ENCODE measurements at places on chromosomes 1 and 21. TPM values are rescaled to one million over a fixed set of nuclear protein-coding genes. Genes with fewer than 3 reads are reported as not detected.
A peak's percentile ranks its signal among the peaks of the same experiment; 100 is the strongest.

- peak; percentile 80 for DNase-seq
Measured at GRCh38 chr1:114458237-114458777, 52.7 kb downstream of the TRIM33 start.

DNA sequence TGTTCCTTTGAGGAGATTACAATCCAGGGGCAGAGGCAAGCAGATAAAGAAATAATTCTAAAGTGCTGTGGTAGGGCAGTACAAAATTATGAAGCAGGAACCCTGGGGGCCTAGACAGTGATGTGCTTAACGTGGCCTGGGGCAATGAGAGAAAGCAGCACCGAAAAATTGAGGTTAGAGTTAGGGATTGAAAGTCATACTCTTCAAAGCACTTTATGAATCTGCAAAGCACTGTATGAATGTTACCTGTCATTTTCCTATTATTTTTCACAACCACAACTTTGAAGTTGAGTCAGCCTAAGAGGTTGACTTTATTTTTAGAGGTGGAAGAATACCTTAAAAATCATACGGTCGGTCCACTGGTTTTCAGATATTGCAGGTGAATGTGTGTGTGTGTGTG lies 183.4 kb upstream of the NFIA start:
- DNase-seq: no peak

DNA sequence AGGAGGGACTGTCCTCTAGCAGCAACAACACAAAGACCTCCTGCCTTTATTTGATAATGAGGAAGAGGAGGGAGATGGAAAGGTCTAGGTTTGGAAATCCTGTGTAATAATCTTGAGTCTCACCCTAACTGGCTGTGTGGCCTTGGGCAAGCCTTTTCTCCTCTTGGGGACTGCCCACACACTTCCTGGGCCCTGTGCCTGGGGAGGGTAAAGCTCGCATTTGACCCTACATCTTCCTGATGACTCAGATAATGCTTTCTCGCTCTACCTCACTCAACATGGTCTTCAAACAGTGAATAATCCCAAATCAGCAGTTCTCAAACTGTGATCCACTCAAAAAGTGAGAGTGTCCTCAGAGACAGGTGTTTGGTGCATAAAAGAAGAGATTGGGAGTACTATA lies 81.2 kb downstream of the VWA5B1 start:
- no peak for DNase-seq

- DNase-seq: no peak
Measured at GRCh38 chr1:233627376-233627775, 13.5 kb downstream of the KCNK1 start.

DNA sequence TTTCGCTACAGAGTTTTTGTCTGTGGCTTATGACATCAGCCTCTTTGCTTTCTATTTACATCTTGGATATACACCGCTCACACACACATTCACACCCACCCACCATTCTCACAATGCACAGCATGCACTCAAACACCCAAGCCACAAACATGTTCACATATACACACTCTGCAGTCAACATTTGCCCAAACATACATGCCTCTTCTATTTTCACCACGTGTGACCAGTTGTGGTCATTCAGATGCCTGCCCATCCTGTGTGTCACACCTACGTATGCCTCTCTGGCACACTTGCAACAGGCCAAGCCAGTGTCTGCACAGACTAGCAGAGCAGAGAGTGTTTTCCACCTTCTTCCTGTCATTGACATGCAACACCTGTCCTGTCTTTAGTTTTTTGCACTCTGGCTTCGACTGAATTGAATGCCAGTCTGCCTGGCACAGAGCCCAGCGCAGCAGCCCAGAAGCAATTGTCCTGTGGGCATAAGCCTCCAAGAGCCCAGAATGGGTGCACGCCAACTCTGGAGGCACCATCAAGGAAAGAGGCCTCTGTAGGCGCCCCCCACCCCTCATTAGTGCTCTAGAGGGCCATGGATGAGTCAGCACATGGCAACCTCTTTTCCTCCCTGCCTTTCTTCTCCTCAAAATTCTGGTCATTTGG lies 37.7 kb upstream of the LRRN2 start:
- DNase-seq: no peak

DNA sequence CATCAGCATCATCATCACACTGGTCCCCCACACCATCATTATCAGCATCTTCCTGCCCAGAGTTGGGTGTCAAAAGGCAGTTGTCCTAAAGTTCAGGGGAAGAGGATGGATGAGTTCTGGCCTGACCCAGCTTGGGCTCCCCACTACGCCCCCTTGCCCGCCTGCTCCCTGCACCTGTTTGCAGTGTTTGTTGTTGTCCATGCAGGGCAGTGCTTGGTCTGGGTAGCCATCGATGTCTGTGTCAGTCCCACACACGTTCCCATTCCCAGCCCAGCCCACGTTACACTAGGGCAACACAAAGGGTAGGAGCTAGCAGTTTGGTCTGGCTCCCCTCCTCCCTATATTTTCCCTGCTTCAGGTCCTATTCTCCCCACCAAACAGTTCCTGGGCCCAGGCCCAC lies 6.8 kb downstream of the THBS3 start:
- no peak for DNase-seq

DNA sequence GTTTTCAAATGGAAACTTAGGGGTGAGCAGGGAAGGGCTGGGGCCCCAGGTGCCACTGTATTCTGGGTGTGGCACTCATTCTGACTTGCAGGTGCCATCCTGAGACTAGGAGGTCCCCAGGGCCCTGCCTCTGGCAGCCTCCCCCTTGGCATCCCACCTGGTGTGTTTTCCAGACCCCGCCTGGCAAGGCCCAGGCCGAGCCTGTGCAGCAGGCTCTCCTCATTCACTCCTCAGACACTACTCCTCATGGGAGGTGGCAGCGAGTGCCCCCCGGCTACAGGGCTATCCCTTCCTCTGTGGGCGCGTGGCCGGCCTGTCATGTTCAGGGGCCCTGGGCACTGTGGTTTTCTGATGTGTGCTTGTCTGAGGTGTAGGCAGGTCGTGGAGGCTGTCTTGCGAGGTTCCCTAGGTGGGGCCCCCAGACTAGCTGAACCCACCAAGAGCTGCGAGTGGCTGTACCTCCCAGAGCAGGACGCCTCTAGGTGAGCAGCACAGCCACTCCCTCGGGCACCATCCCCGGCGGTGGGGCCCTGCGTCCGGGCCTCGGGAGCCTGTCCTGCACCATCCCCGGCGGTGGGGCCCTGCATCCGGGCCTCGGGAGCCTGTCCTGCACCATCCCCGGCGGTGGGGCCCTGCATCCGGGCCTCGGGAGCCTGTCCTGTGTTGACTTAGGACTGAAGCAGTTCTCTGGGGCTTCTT lies 13.2 kb downstream of the SLX9 start:
- DNase-seq: no peak

GRCh38 chr1:204726478-204726877 lies 40.9 kb upstream of the LRRN2 start:
- peak; percentile 21 for DNase-seq

DNA sequence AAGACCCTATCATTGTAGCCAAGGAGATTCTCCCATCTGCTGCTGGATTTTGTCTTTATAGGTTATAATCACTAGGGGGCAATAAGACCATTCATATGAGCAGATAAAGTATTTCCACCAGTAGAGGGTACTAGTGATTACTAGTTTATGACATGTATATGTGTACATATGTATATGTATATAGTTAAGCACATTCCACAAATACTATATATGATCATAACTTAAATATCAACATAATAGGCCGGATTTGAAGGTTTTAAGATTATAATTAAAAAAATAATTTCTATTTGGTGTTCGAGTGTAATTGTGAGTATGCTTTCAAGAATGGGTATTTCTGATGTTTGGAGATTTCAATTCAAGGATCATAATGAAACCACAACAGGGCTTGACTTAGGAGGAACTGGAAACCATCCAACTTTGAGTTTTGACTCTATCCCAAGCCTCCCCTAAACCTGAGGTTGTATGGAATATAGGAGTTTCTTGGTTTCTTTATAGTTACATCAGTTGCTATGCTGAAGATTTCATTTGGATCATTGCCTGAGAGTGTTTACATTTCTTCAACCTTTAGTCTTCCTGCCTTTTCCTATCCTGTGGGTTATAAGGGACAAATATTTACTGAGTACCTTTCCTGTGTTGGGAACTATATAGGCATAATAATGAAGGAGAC lies 16.9 kb downstream of the TCEANC2 start:
- peak; percentile 67 for DNase-seq

DNA sequence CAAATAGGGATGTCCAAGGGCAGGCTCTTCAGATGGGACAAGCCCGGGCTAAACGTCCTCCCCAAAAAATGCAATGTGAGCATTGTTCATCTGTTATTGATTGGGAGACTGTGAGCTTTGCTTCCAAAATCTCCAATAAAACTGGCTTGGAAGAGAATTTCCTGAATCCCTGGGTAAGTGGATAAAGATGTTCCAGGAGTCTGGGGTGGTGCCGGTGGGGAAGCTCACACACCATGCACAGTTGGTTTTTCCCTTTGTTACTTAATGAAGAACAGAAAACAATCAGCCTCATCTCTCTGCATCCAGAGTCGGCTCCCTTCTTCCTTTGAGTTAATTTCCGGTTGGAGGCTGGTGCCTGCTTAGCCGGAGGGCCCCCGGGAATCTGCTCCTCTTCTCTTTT lies 72.1 kb upstream of the ZBTB40 start:
- no peak for DNase-seq

GRCh38 chr1:230851291-230851691 lies 17.0 kb downstream of the C1orf198 start:
- peak; percentile 55 for DNase-seq

Gene SLC6A17
- polyA plus RNA-seq: 0.82 TPM

Gene ST6GALNAC5
- polyA plus RNA-seq: 4.0 TPM

Gene ZNF436
- polyA plus RNA-seq: 3.7 TPM

Gene FCGR3B
- polyA plus RNA-seq: not detected

Gene CR1L
- polyA plus RNA-seq: not detected

Gene MSTO1
- 34.1 TPM for polyA plus RNA-seq

Gene FCER1G
- 0.57 TPM for polyA plus RNA-seq

Gene OR6N1
- not detected for polyA plus RNA-seq
